ENCODE measurements at places on chromosomes 1 and 21.

GRCh38 chr1:37148663-37149062, 114.3 kb upstream of the GRIK3 start:
- DNase-seq: no peak

DNA sequence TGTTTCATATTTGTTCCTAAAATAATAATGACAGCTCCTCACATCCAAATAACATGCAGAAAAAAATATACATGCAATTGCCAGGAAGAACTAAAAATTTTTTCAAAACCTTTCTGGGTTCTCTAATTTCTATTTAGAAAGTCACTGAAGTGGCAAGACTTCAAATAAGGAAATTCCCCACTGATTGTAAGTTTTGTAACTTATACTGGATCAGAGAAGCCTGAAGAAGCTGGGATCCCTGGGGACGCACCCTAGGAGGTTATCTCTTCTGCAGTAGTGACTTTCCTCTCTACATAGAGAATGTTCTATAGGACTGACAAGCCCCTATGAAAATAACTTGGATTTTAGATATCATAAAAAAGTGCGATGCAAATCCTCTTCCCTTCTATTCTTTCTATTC, 182.6 kb downstream of the MRPL39 start:
- no peak for DNase-seq

- peak; percentile 78 for DNase-seq
These were observed 57.8 kb downstream of the FOXO6 start for GRCh38 chr1:41418857-41419583.

GRCh38 chr1:205262731-205263171, 35.0 kb downstream of the TMCC2 start:
- no peak for DNase-seq

DNA sequence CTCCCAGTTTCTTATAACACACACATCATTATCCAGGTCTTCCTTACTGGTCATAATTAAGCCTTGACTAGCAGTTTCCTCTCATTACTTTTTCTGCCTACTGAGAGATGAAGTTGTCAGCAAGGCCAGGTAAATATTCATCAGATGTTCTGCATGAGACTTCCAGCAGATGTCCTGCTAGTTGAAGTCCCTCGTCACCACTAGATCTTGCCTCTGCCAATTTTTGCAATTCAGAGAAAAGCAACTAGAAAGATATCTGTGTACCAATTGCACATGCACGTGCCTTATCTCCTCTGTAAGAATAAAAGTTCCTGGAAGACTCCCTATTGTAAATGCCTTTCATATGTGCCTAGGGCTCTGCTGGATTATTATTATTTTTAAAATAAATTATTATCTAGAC, 18.3 kb downstream of the ACKR1 start:
- no peak for DNase-seq

DNA sequence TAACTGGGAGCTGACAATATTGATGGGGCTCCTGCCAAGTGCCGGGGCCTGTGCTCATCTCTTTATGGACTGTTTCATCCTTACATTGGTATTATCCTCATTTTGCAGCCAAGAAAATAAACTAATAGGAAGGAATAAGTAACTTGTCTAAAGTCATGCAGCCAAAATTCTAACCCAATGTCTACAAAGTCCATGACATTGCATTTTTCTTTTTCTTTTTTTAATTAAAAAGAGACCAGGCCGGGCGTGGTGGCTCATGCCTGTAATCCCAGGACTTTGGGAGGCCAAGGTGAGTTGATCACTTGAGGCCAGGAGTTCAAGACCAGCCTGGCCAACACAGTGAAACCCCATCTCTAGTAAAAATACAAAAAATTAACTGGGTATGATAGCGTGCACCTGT, 18.8 kb downstream of the DEGS1 start:
- no peak for DNase-seq

GRCh38 chr21:40080385-40080784, 213.1 kb downstream of the PCP4 start:
- no peak for DNase-seq

DNA sequence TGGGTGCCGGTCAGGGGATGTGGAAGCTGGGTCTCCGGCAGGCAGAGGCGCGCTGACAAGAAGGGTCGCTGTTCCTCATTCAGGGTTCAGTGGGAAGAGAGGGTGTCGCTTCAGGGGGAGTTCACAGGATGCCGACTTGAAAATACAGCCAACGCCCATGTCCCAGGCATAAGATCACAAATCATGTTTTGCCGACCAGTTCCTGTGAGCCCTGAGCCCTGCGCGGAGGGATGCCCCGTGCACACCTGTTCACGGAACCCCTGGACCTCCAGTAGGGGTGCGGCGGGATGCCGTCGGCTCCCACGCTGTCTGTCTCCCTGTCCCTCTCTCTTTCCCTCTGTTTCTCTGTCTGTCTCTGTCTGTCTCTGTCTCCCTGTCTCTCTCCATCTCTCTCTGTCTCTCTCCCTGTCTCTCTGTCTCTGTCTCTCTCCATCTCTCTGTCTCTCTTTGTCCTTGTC, 26.8 kb downstream of the TP73 start:
- DNase-seq: no peak

DNA sequence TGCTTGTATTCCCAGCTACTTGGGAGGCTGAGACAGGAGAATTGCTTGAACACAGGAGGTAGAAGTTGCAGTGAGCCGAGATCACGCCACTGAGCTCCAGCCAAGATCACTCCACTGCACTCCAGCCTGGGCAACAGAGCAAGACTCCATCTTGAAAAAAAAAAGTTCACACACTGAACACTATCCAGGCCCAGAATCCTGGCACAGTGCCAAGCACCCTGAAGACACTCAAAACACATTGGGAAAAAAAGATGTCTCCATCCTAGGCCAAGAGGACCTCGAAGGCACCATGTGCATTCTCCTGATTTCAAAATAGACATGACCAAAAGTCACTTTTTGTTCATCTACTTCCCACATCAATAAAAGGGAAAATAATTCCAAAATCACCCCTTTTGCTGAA, 38.7 kb downstream of the SLC9A1 start:
- DNase-seq: no peak

DNA sequence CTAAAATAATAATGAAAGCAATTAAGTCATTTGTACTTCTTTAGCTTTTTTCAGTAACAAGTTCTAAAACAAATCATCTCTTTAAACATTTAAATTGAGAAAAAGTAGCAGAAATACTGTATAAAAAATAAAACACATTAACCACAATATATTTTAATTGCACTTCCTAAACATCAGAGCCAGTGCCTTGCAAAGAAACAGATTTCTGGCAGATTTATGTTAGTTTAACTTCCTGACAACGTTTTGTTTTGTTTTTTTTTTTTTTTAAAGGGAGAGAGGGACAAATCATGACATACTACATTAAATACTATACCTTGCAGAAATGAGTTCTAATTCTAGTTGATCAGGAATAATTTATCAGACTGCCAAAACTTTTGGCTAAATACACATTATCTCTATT, 11.2 kb downstream of the TMEM59 start:
- DNase-seq: no peak

- no peak for DNase-seq
These were observed 45.9 kb downstream of the CAMSAP2 start for GRCh38 chr1:200784576-200784975.

DNA sequence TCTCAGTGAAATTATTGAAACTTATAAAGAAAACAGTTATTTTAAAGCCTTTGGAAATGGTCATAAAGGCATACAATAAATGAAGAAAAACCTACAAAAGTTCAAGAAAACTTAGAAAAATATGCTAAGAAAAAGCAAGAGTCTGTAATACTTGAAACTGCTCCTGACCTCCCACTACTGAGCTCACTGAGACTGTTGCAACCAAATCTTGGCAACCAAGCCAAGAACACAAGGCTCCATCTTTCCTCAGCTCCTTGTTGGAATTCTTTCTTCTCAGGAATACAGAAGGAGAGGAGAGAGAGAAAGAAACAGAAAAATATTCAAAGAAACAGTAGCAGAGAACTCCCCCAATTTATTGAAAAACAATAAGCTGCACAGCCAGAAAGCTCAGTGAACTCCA, 160.5 kb downstream of the RASAL2 start:
- DNase-seq: no peak

DNA sequence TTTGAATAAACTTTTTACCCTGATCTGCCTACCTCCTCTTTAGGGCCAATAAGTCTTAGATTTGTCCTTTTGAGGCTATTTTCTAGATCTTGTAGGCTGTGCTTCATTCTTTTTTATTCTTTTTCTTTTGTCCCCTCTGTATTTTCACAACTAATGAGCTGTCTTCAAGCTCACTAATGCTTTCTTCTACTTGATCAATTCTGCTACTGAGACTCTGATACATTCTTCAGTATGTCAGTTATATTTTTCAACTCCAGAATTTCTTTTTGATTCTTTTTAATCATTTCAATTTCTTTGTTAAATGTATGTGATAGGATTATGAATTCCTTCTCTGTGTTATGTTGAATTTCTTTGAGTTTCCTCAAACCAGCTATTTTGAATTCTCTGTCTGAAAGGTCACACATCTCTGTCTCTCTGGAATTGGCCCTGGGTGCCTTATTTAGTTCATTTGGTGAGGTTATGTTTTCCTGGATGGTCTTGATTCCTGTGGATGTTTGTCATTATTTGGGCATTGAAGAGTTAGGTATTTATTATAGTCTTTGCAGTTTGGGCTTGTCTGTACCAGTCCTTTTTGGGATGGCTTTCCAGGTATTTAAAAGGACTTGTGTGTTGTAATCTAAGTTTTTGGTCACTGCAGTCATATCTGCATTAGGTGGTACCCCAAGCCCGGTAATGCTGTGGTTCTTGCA, 11.2 kb upstream of the ATG4C start:
- DNase-seq: no peak

GRCh38 chr1:44355582-44356305, 687 bp upstream of the ERI3 start:
- no peak for DNase-seq

GRCh38 chr1:51266791-51267190, 30.7 kb downstream of the RNF11 start:
- no peak for DNase-seq
